ENCODE measurements at places on chromosomes 3 and 15.

GRCh38 chr3:178479860-178480259, 56.4 kb upstream of the KCNMB2 start:
- no peak for DNase-seq

GRCh38 chr3:158733656-158734055, 1.4 kb upstream of the RARRES1 start:
- DNase-seq: no peak

DNA sequence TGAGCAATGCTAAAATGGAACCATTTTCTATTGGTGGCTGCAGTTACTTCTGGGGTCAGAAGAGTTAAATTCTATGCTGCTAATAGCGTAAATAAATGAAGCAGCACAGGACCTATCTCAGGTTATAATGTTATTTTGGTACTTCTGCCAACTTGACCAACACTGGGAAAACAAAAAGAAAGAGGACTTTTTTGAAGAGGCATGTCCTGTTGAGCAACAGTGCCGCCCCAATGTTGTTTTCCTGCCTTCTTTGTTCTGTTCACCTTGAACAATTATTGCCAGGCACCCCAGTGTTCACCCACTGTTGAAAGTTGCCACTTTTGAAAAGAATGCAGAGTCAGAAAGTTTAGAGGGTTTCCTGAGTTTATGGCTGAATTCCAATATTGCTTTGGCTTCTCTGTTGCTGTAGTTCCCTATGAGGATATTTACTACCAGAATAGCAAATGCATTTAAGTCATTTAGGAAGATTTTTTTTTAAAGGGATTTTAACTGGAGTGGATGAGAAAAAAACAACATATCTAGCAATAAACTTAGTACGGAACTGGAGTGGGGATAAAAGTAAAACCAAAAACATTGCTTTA, 679.0 kb upstream of the DPPA4 start:
- DNase-seq: no peak

DNA sequence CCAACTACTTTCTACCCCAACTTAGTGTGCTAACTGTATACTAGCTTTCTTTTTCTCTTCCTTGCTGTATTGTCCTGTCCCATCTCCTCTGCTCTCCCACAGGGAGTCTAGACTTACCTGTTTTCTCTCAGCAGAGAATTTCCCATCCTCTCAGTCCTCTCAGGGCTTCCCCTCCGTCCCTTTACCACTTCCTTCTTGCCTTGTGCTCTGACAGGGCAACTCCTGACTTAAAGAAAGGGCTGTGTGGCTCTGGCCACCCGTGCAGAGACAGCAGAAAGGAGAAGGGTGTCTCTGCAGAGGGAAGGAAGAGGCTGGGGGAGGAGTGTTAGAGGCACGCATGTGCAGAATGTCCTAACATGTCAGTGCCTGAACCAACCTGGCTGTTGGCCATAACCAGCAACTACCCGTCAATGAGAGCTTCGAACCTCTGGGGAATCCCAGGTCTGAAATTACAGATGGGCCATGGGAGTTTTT, at the start of gene GCSAM:
GCSAM (minus strand) TSS at position 274 of the 474 bp plus-strand sequence; CDS start at position 146, 128 bp downstream.
- no peak for DNase-seq

DNA sequence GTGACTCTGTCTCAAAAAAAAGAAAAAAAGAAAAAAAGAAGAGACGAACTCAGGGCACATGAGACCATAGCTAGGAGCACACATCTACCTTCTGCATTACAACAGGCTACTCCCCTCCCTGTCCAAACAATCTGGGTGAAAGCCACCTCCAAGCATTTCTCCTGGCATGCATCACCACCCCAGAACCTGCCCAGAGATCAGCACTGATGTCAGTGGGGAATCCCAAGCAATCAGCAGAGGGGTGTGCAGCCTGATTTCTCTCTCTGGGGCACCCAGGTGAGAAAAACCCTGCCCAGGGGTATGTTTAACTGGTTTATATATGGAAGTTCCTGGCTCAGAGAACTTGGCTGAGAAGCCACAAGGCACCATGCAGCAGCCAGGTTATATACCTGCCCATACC, 59.4 kb downstream of the CDC25A start:
- DNase-seq: no peak

- no peak for DNase-seq
Measured at GRCh38 chr3:58144478-58145325, 66.1 kb downstream of the DNASE1L3 start.

DNA sequence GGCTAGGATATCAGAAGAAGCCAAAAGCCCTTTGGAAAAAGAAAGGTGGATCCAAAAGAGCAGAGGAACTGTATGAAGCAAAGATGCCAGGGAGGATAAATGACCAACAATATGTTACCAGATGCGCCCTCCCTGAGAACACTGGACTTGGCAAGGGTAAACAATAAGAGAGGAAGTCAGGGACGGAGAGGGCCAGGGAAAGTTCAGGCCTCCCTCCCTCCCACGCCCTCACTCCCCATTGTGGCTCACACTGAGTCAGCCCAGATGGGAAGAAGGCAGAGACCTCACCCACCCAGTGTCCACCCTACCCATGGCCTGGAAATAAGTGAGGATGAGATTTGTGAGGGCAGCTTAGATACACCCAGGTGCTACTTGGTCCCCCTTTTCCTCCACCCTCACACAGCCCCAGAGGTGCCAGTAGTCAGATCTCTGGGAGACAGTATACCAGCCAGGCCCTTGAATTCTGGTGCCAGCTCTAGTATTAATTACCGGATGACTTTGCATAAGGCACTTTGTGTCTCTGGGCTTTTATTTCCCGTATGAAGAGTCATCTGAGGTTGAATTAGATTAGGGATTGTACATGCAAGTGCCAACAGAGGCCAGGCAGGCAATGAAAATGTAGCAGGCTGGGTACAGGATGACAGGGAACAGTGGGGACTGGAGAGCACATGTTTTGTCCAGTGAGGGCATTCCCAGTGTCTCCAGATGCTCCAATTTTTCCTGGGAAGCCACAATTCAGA, 35.1 kb upstream of the FRMD4B start:
- DNase-seq: no peak

Data from large intestine (tissue), 12 donors.